ENCODE measurements at places on chromosomes 7 and 10.

- DNase-seq: peak; percentile 22
These were observed 189.9 kb upstream of the ADO start for GRCh38 chr10:62614389-62615157.

- DNase-seq: no peak
These were observed 10.9 kb downstream of the HPSE2 start for GRCh38 chr10:99224766-99225165.

DNA sequence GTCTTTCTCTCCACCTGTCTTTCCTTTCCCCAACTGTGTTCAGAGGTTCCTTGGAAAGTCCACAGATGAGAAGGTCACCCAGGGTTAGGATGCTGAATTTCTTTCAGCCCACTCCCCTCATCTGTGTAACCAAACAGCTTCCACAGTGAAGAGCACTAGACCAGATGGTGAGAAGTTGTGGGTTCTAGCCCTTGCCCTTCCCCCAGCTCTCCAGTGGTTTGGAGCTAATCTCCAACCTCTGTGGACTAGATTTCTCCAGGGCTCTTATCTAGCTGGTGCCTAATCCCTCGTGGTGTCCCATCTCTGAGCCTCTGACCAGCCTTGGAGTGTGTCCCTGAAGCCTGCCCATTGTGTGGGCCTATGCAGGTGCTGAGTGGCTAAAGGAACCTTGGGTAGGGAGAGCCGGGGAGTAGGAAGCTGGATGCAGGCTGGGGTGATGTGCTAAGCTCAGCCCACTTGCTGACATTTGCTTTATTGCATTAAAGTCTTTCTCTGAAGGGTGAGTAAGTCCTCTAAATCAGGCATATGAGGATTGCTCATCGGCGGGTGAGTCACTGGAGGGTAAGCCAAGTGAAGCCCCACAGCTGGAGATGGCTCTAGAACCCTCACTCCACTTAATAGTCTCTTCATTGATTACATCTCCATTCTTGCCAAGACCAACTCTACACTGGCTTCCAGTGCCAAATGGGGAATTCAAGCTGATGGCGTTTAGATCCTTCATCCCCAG is 14.9 kb downstream of the DUSP5 start:
- no peak for DNase-seq

DNA sequence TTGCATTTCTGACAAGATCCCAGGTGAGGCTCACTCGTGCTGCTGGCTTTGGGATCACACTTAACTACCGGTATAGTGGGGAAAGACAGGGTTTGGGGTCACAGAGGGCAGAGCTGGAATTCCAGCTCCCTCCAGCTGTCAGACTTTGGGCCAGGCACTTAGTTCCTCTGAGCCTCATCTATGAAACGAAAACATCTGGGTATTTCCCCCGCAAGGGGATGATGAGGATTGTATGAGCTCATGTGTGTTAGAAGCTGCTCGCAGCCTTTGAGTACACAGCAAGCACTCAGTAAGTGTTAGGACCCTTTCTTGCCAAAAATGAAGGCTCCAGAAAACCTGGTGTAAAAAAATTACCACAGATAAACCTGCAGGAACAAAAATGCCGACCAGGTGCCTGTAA is 66.1 kb downstream of the PRPF18 start:
- no peak for DNase-seq

DNA sequence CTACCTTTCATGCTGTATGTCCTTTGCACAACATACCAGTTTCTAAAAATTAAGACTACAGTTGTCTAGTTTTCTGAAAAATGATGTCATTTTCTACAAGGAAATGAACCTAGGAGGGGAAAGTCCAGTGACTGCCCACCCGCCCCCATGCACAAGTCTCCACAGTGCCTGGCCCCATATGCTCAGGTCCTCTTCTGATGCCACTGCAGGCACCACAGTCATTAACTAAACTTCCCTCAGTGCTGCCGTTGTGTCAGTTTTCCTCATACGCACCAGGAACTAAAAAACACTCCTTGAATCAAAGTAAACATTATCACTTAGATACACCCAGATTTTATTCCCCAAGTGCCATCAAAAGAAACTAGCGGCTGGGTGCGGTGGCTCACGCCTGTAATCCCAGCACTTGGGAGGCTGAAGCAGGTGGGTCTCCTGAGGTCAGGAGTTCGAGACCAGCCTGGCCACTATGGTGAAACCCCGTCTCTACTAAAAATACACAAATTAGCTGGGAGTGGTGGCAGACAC is 6.9 kb upstream of the TNS3 start:
- no peak for DNase-seq

DNA sequence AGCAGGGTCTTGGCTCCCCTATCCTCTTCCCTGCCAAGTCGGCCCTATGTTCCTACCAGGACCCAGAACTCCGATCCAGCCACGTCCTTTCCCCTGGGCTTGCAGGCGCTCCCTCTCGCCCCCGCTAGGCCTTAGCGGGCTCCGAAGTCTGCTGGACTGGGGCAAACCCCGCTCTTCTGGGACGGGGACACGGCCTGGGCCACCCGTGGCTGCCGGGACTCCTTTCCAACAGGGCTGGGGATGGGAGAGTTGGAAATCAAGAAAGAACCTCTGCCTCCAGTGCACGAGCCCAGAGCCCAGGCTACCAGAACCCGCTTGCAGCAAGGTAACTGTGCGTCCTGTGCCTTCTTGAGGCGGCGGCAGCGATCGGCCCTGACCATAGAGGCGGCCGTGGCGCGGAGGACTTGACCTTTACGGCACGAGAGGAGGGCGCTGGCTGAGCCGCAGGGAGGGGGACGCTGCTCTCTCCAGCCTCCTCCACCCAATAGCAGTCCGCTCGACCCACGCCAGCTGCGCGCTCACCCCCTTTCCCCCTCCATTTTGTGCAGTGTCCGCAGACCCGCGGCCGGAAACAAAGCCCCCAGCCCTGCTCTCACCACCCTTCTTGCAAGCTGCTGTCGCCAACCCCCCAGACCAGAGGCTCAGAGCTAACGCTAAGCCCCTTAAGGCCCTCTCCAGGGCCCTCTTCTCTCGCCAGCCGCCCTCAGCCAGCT is 7.0 kb upstream of the HOXA11 start:
- DNase-seq: no peak

GRCh38 chr7:38374507-38374906 is 101.1 kb upstream of the TARP start:
- DNase-seq: no peak

- no peak for DNase-seq
These were observed 209.8 kb downstream of the ACTR3B start for GRCh38 chr7:152969335-152969734.

GRCh38 chr7:3922175-3922635 is 621.2 kb downstream of the SDK1 start:
- no peak for DNase-seq

DNA sequence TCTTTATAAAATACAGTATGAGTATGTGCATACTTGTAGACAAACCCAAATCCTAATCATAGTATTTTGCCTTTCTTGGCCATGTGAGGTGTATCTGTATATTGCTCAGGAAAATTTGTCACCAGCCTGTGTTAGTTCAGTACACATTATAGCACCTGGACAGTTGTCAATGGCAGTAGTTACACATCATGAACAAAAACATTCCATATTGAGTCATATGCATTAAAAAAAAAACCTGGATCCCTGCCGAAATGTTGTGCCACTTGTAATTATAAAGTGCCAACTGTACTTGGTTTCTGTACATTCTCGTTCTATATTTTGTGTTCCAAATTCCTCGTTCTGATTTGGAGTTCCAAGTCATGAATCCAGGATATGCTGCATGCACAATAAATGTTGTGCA is 410.4 kb downstream of the INHBA start:
- DNase-seq: no peak

DNA sequence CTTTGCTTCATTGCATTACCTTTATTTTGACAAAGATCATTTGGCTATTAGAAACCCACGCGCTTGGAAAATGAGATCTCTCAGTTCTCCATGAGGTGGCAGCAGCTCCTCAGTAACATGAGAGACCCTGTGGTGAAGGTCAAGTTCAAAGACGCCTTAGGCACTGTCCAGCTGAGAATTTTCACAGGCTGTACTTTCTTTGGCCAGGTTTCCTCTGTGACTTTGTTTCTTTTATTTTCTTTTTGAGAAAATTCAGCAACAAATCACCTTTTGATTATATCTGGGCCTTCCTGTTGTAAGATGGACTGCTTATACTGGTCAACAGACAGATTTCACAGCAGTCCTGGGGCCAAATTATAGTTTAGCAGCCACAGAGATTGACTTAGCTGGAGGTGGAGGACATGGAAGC is 54.5 kb downstream of the RAB18 start:
- no peak for DNase-seq

DNA sequence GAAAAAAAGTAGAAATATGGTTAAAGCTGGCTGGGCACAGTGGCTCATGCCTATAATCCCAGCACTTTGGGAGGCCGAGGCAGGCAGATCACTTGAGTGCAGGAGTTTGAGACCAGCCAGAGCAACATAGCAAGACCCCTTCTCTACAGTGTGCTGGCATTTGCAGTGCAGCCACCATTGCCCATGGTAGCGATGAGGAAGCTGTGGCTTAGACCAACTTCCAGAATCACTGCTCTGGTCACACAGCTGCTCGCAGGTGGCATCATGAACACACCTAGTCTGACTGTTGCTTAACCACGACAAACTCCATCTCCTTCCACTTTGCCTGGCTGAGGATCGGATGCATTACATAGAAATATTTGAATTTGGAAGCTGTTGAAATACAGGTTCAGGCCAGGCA is 137.1 kb downstream of the CUX1 start:
- DNase-seq: no peak

- no peak for DNase-seq
These were observed 34.4 kb upstream of the SLF2 start for GRCh38 chr10:100878291-100878910.

GRCh38 chr10:26087666-26088065 is 128.9 kb upstream of the GAD2 start:
- DNase-seq: no peak

GRCh38 chr7:137846549-137846826 is 286 bp downstream of the DGKI start:
- DNase-seq: no peak

- no peak for DNase-seq
These were observed 63.0 kb upstream of the MKI67 start for GRCh38 chr10:128189176-128189575.

GRCh38 chr7:111756687-111757178 is 194.4 kb upstream of the IMMP2L start:
- peak; percentile 56 for DNase-seq

DNA sequence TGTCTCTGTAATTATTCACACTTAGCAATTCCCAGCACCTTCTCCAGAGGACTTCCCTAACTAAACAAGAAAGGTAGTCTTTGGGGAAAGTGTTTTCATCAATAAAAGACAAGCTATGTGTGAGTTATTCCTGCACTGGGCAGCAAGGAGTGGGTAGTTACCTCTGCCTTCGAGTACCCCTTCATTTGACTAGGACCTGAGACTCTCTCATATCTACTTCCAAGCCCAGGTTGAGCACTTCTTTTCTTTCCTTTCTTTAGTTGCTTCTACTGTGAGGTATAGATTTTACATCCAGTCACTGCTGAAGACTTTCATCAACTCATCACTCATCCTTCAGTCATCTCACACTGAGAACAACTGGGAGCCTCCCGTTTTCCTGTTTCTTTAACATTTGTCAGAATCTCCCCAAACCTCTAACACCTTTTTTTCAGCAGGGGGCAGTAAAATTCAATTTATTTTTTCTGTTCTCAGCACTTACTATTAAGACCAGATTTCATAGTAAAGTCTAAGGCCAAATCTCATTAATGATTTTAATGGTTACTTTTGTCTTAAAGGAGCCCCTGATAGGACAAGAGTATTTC is 80.1 kb upstream of the PRSS1 start:
- DNase-seq: no peak

- no peak for DNase-seq
These were observed 138.5 kb downstream of the CPED1 start for GRCh38 chr7:121126801-121127534.

DNA sequence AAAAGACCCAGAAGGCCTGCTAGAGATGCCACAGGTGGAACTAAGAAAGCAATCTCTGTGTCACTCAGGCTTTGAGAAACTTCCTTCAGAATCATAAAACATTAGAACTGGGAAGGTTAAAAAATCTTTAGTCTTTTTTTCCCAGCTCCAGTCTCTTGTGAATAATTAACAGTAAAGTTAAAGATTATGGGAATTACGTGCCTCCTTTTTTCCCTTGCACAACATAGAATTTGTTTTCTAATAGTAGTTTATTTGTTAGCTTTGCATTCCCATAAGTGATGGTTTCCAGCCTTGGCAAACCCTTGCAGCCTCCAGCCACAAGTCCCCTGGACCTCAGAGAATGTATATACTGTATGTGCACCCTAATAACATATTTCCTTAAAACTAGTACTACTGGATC is 128.3 kb downstream of the TPST1 start:
- no peak for DNase-seq

DNA sequence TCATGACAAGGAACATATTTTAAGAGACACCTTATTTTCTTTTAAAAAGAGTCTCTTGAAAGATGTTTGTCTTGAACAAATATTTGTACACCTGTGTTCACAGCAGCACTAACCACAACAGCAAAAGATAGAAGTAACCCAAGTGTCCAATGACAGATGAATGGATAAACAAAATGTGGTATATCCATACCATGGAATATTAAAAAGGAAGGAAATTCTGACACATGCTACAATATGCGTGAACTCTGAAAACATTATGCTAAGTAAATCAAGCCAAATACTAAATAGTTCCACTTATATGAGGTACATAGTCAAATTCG is 17.8 kb downstream of the SGMS1 start:
- DNase-seq: no peak

DNA sequence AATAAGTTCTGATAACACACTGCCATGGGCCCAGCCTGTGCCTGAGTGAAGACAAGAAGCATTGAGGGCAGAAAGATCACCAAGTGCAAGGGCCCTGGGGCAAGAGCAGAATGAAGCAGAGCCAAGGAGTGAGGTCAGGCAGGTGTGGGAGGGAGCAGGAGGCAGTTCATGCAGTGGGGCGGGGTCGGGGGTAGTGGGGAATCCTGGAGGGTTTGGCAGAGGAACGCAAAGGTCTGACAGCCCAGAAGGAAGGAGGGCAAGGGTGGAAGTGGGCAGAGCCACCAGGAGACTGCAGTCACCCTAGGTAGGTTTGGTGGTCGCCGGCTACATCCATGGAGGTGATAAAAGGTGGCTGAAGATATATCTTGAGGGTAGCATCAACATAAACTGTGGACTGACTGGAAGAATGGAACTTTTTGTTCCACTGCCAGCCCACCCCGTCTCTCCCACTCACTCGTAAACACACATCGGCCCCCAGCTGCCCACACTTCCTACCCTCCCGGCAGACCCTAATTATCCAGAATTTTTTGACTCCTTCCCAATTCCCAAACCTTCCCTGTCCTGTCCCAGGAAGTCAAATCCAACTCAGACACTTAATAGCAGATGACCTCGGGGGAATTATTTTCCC is 172.4 kb downstream of the ARHGAP12 start:
- no peak for DNase-seq

- DNase-seq: peak; percentile 69
These were observed 299.9 kb upstream of the PITRM1 start for GRCh38 chr10:3472287-3473051.

DNA sequence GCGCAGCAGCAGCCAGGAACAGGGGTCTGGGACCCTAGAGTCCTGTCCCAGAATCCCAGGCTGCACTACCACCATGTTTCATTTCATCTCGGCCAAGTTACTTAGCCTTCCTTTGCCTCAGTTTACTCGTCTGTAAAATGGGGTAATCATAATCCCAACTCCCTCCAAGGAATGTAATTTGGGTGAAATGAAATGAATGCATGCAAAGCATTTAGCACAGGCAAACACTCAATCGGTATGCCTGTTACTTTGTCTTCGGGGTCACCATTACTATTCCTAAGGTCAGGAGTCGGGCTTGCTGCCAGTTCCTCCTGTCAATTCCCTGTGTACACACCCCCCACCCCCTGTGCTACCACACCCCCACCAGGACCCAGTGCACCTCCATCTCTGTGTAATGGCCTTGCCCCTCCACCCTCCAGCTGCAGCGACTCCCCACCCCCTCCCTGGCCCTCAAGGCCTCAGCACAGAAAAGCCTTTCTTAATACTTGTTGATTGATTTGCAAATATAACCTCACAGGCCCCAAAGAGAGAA is 1.7 kb downstream of the TNS3 start:
- DNase-seq: no peak

Measured in breast epithelium (tissue), 4 donors.